GM12892 (cell line): ENCODE measurements at places on chromosomes 7 and 10.
A peak's percentile ranks its signal among the peaks of the same experiment; 100 is the strongest.

GRCh38 chr10:68179016-68179415, 52.9 kb downstream of the ATOH7 start:
- no peak for DNase-seq

- DNase-seq, result no peak
Observed at GRCh38 chr10:17548770-17549169, 68.4 kb downstream of the HACD1 start.

DNA sequence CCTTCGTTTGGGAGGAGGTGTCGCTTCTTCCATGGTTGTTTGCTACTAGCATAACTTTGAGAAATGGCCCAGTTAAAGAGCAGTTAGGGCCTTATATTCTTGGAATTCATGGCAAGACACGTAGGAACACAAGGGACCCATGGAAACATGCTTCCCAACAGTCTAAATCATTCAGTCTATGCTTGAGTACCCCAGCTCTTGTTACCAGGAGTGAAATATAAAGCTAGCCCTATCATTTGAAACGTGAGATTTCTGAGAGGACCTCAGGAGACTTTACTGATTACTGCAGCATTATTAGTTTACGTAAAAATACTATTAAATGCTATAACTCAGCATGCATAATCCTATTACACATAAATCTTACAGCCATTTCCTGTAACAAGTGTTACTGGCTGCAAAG, 328.6 kb upstream of the CDC14C start:
- DNase-seq, result no peak

DNA sequence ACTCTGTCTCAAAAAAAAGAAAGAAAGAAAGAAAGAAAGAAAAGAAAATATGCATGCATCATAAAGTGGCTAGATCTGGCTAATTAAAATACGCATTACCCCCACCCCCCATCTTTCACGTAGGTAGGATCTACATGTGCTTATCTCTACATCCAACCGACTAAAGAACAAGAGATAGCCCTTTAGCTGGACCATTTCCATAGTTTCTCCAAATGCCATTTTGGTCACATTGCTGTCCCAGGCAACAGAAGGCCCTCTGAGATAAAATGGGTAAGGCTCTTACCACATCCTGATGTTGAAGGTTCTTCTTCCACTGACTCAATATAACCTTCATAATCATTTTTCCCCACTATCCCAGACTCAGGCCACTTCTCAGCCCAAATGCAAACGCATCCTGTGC, 31.5 kb downstream of the PIK3AP1 start:
- DNase-seq, result no peak

GRCh38 chr10:60718886-60719285, 59.4 kb upstream of the CDK1 start:
- DNase-seq, result no peak

- DNase-seq, result no peak
Observed at GRCh38 chr7:39429421-39429820, 136.8 kb upstream of the YAE1 start.

DNA sequence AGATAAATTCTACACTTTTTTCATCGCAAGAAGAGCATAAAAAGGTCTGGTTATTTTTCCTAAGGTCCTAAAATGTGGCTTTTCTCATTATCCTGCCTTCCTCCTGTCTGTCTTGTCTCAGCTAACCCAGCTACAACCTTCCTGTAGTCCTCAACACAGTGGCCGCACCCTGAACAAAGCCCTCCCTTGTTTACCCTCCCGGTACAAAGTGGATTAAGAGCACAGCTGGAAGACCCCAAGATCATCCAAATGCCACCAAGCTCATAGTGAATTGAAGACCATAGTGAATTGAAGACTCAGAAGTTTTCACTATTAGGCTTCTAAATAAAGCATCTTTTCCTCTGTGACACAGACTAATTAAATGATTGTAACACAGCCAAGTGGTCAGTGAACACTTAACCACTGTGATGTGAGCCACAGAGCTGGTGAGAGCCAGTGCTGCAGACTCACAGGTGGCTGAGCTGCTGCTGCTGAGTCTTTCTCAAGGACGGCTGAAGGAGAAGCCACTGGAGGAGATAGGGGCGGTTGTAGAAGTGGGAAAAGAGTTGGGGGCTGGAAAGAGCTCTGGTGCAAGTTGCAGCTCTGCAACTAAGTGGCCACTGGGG, 123.6 kb downstream of the ATXN7L1 start:
- no peak for DNase-seq

- DNase-seq, result peak; percentile 33
Observed at GRCh38 chr10:113520690-113521474, 32.0 kb upstream of the HABP2 start.

GRCh38 chr10:7857262-7857661, 39.0 kb downstream of the TAF3 start:
- DNase-seq, result no peak

GRCh38 chr10:84123362-84123761, 15.9 kb upstream of the GHITM start:
- no peak for DNase-seq

GRCh38 chr7:151781161-151781845, 95.6 kb downstream of the PRKAG2 start:
- DNase-seq, result no peak

- DNase-seq, result peak; percentile 79
Observed at GRCh38 chr7:1555813-1556543, at the start of gene TMEM184A. TSS of gene TMEM184A (minus strand) at chr7:1556205. CDS start at chr7:1555484, 721 bp downstream.

DNA sequence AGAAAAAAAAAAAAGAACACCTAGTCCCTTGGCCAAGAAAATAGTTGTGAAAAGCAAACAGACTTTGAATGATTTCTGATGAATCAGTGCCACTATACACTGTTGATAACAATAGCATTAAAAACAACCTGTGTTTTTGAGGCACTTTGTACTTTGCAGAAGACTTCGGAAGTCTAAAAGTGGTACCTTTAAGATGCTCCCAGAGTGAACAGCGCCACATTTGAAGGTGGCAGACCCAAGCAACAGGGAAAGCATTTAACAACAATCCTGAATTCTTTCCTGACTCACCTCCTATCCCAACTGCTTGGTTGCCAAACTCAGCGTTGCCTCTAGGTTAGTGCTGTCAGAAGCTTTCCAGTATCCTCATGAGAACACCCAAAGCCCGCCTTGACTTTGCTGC, 102.5 kb upstream of the CCDC6 start:
- DNase-seq, result no peak

GRCh38 chr10:130914367-130914766, 397.2 kb downstream of the TCERG1L start:
- no peak for DNase-seq

DNA sequence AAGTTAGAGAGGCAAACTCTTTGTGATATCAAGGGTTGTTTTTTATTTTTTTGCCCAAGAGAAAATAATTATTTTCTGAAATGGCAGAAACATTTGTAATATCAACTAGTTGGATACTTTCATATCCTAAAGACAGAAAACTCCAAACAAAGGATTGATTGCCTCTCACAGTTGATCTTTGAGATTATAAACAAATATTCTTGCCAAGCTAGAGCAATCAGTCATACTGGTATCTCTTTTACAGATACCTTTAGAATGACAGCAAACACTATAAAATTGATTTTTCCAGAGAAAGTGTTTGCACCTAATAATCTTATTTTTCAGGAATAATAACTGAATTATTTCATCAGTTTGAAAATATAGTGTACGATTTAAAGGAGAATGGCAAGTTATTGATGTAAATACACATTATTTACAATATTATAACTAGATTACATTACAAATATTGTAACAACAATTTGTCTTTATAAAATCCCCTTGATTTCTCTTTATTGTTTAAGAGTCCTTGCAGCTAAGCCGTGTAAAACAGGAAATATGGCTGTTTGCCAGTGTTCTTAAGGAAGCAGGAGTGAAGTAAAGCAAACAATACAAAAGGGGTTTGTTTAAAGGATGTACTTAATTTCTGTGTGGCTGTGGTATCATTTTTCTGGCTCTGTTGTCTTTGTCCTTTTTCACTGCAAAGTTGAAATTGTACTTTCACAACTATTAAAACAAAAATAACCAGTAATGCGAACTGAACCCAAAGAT, 58.4 kb downstream of the MAPK8 start:
- DNase-seq, result no peak

- no peak for DNase-seq
Observed at GRCh38 chr7:44884621-44885393, 523 bp downstream of the PURB start.

DNA sequence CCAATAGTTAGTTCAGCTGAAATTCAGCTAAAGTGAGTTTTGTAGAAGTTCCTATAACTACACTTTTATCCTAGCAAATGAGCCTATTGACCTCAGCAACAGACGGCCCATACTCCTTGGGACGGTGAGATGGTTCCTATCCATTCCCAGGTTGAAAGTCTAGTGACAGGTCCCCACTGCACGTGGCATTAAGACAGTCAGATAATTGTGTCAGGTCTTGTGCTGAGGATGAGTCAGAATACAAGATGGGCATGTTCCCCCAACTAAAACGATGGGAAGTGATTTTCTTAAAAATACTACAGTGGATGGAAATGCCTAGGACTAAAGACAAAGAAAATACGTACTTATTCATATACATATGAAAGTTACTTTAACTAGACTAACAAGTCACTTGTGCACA, 2.1 kb downstream of the CAV1 start:
- DNase-seq, result no peak

GRCh38 chr10:64731016-64731415, 1209.8 kb downstream of the REEP3 start:
- DNase-seq, result no peak

- DNase-seq, result no peak
Observed at GRCh38 chr10:4488904-4489303, 337.1 kb upstream of the AKR1E2 start.

DNA sequence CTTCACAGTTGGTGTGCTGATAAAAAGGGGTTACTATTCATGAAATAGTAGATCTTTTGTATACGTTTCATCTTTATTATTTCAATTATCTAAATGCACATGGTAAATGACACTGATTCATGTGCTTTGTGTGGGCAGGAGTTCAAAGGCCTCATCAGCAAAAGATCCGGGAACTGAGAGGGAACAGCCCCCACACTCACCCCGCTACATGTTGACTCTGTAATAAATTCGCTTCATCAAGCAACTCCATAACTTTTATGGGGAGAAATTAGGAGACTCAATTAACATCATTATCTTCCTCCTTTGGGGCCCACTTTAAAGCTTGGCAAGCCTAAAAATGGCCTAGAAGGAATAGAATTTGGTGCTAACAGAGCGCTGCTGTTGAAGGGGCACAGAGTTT, 250.7 kb upstream of the BMPER start:
- no peak for DNase-seq

DNA sequence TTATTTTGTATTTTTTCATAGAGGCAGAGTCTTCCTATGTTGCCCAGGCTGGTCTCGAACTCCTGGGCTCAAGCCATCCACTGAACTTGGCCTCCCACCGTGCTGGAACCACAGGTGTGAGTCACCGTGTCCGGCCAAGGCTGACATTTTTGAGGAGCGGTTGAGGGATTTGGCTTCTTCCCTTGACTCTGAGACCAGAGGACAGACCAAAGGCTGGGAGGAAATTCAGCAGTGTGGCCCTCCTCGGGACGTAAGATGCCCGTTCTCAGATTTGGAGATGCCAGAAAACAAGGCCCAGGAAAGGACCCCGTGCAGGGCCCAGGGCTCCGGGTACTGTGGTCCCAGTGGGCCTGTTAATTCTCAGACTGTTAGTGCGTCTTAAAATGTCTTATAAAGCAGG, 146.2 kb downstream of the WDR37 start:
- DNase-seq, result no peak

DNA sequence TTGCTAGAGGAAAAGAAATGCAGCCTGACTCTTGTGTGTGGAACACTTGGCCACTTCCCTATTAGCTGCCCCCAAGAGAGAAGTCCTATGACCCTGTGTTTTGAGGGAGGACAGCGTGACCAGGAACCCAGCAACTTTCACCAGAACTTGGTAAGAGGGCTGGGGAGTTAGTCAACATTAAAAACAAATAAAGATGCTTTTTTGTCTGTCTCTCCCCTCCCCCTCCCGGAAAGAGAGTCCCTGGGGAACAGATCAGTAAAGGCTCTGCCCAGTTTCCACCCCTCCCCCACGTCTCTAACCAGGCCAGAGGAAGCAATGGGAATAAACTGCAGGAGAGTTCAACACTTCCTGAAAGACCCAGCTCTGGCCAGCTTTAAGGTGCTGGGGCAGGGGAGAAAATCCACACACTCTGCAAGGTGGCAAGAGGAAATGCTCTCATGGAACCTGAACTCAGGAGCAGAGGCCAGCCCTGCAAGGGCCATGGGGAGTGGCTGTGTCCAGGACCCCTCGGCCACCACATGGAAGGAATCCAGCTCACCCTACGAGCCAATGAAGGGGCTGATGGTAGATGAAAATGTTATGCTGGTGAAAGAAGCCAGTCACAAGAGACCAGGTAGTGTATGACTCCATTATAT, 21.5 kb downstream of the SH3PXD2A start:
- DNase-seq, result no peak

- no peak for DNase-seq
Observed at GRCh38 chr7:17624379-17624778, 315.9 kb downstream of the SNX13 start.

GRCh38 chr7:102404005-102404861, 8.1 kb downstream of the PRKRIP1 start:
- DNase-seq, result peak; percentile 46

DNA sequence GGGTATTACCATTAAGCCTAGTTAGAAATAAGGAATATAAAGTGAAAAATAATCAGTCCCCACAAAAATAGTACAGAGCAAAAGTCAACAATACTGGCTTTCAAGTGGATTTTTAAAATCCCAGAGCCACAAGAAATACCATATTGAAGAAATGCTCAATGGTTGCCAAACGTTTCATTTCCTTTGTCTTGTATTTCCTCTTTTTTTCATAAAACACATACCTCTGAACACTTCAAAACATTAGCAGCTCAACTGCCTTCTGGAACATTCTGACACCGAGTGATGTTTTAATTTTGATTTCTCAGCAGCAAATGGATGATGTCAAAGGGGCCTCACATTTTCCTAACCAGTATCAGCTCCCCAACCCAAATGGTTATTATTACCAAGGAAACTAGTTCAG, 10.5 kb downstream of the NOD1 start:
- DNase-seq, result no peak

DNA sequence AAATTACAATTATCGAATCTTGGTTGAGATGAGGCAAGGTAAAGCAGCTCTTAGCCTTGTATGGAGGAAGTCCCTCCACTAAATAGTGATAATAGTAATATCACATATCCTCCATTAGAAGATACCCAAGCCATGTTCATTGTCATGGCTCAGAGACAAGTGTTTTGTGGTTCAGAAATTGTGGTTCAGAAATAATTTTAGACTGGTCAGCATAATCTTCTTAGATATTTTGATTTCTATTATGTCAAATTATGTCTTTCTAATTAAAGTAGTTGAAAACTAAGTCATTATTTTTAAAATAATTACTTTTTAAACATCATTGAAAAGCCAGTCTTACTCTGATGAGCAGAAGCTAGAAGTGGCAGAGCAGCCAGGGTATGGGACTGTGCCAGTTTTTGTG, 507.7 kb downstream of the HTR7 start:
- DNase-seq, result no peak

GRCh38 chr7:148232784-148233183, 357.8 kb upstream of the C7orf33 start:
- no peak for DNase-seq

- DNase-seq, result no peak
Observed at GRCh38 chr7:81138870-81139269, 220.0 kb upstream of the SEMA3C start.

- DNase-seq, result no peak
Observed at GRCh38 chr10:126060261-126060931, 164.0 kb downstream of the FANK1 start.

- DNase-seq, result no peak
Observed at GRCh38 chr10:88273567-88273966, 309.6 kb downstream of the RNLS start.

GRCh38 chr7:44994877-44995554, 5.0 kb upstream of the CCM2 start:
- no peak for DNase-seq
